Endodermal cell (in vitro differentiated cells): ENCODE measurements at places on chromosomes 1 and 21. TPM values are rescaled to one million over a fixed set of nuclear protein-coding genes. Genes with fewer than 3 reads are reported as not detected.

DNA sequence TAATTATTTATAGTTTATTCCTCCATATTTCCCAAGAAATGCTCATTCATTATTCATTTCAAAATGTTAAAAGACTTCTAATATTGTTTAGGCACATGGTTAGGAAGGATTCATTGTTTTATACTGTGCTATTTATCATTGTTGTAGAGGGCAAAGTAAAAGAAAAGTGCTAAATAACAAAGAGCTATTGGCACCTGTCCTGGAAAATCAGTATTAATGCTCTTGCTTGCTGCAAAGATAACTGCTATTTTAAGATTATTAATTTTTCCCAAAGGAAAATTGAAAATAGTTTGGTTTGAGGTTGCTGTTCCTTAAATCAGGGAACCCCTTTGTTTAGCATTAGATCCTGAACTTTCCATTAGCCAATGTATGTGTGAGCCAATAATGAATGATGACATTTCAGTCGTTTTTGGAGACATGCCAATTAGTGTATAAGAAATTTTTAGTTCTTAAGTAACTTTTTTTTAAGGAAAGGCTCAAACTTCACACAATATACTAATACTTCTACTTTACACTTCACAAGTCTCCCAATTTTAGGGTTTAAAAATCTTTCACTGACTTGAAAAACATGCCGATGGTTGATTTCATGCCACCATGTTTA, 39.9 kb downstream of the EPB41 start:
- H3K27ac ChIP-seq: no peak overlapping the region
- no peak overlapping the region for H3K4me3 ChIP-seq
- H3K27me3 ChIP-seq: no peaks in the 10 kb centered on the region
- H3K4me1 ChIP-seq: no peaks in the 10 kb centered on the region

DNA sequence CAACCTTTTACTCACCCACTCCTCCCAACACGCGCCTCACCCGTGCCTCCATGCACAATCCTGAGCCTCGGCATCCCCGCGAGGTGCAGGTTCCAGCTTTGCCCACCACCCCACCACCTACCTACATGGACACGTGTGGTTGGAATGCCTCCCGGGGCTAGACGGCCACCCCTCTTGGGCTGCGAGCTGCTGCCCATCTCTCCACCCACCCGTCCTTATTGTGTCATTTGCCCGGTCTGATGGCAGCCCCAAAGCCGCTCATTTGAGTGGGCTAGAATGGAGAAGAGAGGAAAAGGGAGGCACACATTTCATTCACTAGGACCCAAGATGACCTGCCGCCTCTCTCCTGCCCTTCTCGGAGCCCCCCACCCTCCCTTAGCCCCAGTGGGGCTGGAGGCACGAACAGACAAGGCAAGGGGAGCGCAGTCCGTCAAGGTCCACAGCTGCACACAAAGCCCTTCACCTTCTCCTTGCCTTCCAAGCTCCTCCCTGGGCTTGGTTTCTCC, 785 bp downstream of the ZNF697 start:
- no peaks in the 10 kb centered on the region for H3K27me3 ChIP-seq
- H3K4me3 ChIP-seq: peak overlapping the region; percentile 97
- no peak for DNase-seq
- peak overlapping the region; percentile 97 for H3K27ac ChIP-seq

GRCh38 chr1:183515002-183515689, 42.8 kb downstream of the SMG7 start:
- H3K36me3 ChIP-seq: peaks cover 30% of the 10 kb centered on the region
- no peaks in the 10 kb centered on the region for H3K27me3 ChIP-seq

GRCh38 chr1:156464825-156465452, 35.6 kb downstream of the MEF2D start:
- DNase-seq: no peak
- H3K27me3 ChIP-seq: no peaks in the 10 kb centered on the region
- peaks cover 6% of the 10 kb centered on the region for H3K36me3 ChIP-seq
- no peaks in the 10 kb centered on the region for H3K4me1 ChIP-seq

DNA sequence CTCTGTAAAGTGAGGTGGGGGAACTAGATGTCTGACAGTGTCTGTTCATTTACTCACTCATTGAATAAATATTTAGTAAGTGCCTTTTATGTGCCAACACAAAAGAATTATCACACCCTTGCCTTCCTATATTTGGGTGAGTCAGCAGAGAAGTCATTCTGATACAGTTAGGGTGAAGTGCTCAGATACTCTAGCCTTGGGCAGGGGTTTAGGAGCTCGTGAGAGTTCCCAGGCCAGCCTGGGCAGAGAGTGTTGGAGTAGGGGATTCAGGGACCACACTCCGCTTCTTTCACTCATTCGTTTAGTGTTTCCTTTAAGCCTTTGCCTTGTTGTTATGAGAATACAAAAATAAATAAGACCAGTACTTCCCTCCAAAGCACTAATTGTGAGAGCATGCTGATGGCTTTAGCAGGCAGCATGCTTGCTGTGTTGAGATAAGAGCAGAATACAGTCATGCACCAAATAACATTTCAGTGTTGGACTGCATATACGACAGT, 83.9 kb downstream of the DYRK1A start:
- H3K4me3 ChIP-seq: peak overlapping the region; percentile 3
- no peak overlapping the region for H3K27ac ChIP-seq
- H3K27me3 ChIP-seq: no peaks in the 10 kb centered on the region
- DNase-seq: no peak

- peaks cover 48% of the 10 kb centered on the region for H3K27me3 ChIP-seq
- no peaks in the 10 kb centered on the region for H3K4me1 ChIP-seq
- H3K27ac ChIP-seq: no peak within 1 kb of the TSS
- peak within 1 kb of the TSS; percentile 71 for H3K4me3 ChIP-seq
These were observed at the start of gene ACTN2 for GRCh38 chr1:236685917-236686814. ACTN2 (plus strand) TSS chr1:236686499; CDS start chr1:236686674, 175 bp downstream.

DNA sequence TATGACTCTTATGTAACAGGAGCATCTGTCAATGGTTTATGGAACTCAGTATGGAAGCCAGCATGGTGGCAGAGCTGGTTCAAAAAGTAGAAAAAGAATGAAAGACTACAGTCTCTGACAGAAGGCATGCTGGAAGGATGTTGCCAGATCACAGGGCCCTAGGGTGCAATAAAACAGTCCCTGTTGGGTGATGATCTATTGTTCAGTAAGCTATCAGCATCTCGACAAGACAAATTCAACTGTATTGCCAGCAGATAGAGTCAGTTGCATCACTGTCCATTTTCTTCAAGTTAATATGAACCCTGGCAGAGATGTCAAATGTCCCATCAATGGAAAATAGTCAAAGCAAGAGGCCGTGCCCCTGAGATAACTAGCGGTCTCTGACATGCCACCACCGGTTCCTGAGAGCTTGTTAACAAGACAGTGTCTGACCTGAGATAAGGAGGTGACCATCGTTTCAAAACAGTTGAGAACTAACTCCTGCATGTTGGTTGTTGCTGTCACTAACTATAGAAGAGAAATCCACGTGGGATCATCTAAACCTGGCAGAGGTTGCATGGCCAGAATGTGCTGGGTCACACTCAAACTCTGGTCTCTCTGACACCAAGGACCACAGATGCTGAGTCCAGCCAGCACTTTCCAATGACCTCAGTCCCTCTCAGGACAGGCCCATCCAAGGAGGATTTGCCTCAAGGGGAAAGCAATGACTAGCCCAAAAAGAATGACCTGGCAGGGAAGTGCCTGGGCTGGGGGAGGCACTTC, 125.9 kb downstream of the RIPK4 start:
- peaks cover 14% of the 10 kb centered on the region for H3K4me1 ChIP-seq
- DNase-seq: no peak
- no peaks in the 10 kb centered on the region for H3K36me3 ChIP-seq

DNA sequence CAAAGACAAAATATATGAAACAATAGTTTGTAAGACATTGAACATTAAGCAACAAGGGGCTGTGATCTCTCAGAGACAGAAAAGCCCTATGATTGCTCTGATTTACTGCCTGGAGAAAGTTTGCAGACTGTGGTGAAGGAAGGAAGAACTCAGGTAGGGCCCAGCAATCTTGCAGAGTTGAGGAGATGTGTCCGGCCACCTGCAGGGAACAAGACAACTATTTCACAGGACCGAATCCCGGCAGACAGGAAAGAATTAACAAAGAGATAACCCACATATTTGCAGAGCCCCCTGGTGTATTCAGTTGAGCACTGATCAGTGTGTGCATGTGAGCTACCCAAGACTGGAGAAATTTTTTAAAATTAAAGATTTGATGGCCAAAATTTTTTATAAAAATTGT, 58.3 kb upstream of the FMN2 start:
- DNase-seq: peak; percentile 86
- H3K4me3 ChIP-seq: peak overlapping the region; percentile 61
- peaks cover 22% of the 10 kb centered on the region for H3K4me1 ChIP-seq
- H3K27ac ChIP-seq: no peak overlapping the region

DNA sequence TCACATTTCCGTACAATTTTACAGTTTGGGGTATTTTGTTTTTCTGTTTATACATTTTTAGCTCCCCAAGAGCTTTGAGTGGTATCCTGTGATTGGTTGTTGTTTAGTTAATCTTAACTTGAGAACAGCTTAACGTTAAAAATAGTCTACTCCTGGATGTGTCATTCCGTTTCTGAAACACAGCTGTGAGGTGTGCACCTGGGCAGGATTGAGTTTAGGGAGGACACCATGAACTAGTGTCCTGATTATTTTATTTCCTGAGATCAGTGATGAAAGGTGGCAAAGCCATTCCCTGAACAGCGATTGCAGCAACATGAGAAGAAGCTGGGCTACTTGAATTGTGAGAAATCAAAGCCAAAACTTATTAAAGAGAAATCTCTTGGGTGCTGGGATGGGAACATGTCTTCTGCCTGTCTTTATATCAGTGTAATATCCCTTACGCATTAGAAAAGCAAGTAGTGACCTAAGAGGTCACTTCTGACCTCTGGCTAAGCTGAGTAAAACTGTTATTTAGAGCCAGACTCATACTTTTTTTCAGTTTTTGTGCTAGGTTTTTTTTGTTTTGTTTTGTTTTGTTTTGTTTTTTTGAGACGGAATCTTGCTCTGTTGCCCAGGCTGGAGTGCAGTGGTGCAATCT, 43.4 kb downstream of the ZBTB40 start:
- DNase-seq: no peak
- H3K4me3 ChIP-seq: no peak overlapping the region
- peaks cover 28% of the 10 kb centered on the region for H3K36me3 ChIP-seq
- H3K4me1 ChIP-seq: peaks cover 21% of the 10 kb centered on the region

- H3K27me3 ChIP-seq: peaks cover 21% of the 10 kb centered on the region
- H3K36me3 ChIP-seq: no peaks in the 10 kb centered on the region
- no peak overlapping the region for H3K4me3 ChIP-seq
- DNase-seq: no peak
These were observed 104.7 kb downstream of the CASZ1 start for GRCh38 chr1:10691740-10692125.

DNA sequence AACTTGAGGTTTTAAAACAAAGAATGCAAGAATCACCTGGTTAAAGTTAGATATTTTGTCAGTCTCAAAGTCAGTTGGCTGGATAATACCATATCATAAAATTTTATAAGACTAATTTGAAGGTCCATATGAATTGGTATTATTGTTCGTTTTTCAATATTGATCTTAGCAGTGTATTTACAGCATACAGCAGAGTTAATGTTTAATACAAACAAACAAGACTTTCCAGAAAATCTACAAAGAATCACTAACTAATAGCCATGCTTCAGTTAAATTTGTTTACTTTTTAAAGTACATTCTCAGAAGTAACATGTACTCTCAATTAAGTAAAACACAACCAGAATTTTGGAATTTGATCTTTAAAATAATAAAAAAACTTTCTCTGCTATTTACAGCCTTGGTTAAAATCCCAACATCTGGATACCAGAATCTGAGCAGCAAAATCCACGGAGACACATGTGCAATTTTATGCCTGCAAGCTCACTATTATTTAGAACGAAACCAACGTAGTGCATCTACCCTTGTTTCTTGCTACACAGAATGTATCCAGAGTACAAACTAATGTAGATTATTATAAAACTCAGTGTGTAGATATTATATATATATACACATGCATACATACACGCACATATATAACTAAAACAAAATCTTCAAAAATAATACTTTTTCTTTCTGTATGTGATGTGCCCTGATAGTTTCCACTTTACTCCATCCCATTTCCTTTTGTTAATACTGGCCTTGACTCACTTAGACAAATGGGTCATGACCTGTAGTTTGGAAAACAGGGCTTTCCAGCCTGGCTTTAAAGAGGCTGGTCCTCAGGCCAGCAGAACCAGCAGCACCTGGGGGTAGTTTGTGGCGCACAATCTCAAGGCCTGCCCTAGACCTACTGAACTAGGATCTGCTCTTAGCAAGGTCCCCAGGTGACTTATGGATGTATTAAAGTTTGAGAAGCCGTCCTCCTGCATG, 63.6 kb upstream of the ERG start:
- no peak overlapping the region for H3K4me3 ChIP-seq
- H3K36me3 ChIP-seq: no peaks in the 10 kb centered on the region
- H3K27ac ChIP-seq: no peak overlapping the region
- no peaks in the 10 kb centered on the region for H3K4me1 ChIP-seq

- H3K27me3 ChIP-seq: peaks cover 10% of the 10 kb centered on the region
- no peak overlapping the region for H3K4me3 ChIP-seq
- no peak for DNase-seq
- no peak overlapping the region for H3K27ac ChIP-seq
- H3K4me1 ChIP-seq: no peaks in the 10 kb centered on the region
- no peaks in the 10 kb centered on the region for H3K36me3 ChIP-seq
These were observed 7.7 kb downstream of the LRRC52 start for GRCh38 chr1:165551469-165551868.

- no peak for DNase-seq
- no peak overlapping the region for H3K27ac ChIP-seq
- no peak overlapping the region for H3K4me3 ChIP-seq
- H3K36me3 ChIP-seq: no peaks in the 10 kb centered on the region
- no peaks in the 10 kb centered on the region for H3K4me1 ChIP-seq
These were observed 187.5 kb upstream of the C21orf91 start for GRCh38 chr21:18006691-18007090.

DNA sequence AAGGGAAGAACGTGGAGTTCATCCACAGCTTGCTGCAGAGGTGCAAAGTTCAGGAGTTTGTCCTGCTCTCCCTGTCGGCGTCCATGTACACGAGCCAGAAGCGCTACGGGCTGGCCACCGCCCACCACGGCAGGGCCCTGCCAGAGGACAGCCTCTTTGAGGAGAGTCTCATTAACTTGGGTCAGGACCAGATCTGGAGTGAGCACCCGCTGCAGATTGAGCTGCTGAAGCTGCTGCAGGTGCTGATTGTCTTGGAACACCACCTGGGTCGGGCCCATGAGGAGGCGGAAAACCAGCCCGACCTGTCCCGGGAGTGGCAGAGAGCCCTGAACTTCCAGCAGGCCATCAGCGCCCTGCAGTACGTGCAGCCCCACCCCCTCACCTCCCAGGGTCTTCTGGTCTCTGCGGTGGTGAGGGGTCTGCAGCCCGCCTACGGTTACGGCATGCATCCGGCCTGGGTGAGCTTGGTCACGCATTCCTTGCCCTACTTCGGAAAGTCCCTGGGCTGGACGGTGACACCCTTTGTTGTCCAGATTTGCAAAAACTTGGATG, 73.8 kb upstream of the MORC3 start:
- H3K36me3 ChIP-seq: no peaks in the 10 kb centered on the region
- no peak for DNase-seq
- no peaks in the 10 kb centered on the region for H3K27me3 ChIP-seq
- H3K4me3 ChIP-seq: no peak overlapping the region
- no peak overlapping the region for H3K27ac ChIP-seq

Gene COL24A1
- 0.94 to 1.0 TPM (median 0.95 TPM) in 3 replicates for total RNA-seq

Gene IRF2BP2
- total RNA-seq: 45.5 to 49.1 TPM (median 45.7 TPM) in 3 replicates

Gene GJC2
- total RNA-seq: 0.55 to 2.3 TPM (median 0.60 TPM) in 3 replicates

Gene PTGER3
- total RNA-seq: 0.13 to 0.61 TPM (median 0.38 TPM) in 3 replicates

Gene MROH9
- total RNA-seq: not detected in 2 replicates

Gene CFAP141
- total RNA-seq: not detected in 2 replicates

Gene SPRR1B
- 1.1 TPM in 1 of 3 replicates, not detected in the others for total RNA-seq

Gene OR6K3
- total RNA-seq: not detected in 3 replicates

Gene MTARC1
- 62.3 and 75.4 TPM in 2 replicates for total RNA-seq
